ENCODE measurements at places on chromosomes 2 and 18. TPM values are rescaled to one million over a fixed set of nuclear protein-coding genes. Genes with fewer than 3 reads are reported as not detected.

GRCh38 chr2:12089001-12089400 lies 342.6 kb downstream of the LPIN1 start:
- H3K27me3 ChIP-seq = no peaks in the 10 kb centered on the region
- no peak for DNase-seq
- H3K4me1 ChIP-seq = no peaks in the 10 kb centered on the region
- H3K36me3 ChIP-seq = no peaks in the 10 kb centered on the region

DNA sequence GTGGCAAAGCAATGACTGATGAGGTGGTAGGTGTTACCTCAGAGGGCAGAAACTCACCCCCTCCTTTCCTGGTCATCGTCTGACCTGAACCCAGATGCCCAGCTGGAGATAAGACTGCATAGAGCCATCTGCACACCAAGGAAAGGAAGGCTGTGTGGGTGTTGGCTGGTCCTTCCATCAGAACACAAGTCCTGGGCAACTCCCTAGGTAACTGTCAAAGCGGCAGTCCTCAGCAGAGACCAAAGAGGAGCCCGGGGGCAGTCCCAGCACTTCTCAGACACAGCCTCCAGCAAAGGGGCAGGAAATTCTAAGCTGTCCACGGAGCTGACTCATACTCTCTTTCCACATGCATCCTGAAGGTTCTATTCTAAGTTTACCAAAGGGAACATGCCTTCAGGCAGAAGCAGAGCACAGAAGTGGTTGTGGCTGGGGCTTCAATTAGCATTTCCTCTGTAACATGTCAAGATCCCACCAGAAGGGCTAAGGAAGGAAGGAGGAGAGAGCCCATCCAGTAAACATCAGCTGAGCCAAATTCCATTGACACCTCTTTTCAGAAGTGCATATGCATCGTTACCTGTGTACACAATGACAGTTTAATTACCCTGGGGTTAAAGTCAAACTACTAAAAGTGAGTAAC lies 54.7 kb downstream of the SPRED2 start:
- H3K36me3 ChIP-seq = no peaks in the 10 kb centered on the region
- no peaks in the 10 kb centered on the region for H3K27me3 ChIP-seq
- no peak overlapping the region for H3K4me3 ChIP-seq
- peaks cover 47% of the 10 kb centered on the region for H3K4me1 ChIP-seq
- H3K27ac ChIP-seq = no peak overlapping the region

- H3K27ac ChIP-seq = no peak overlapping the region
- no peaks in the 10 kb centered on the region for H3K27me3 ChIP-seq
- peaks cover 35% of the 10 kb centered on the region for H3K36me3 ChIP-seq
- H3K4me1 ChIP-seq = no peaks in the 10 kb centered on the region
Measured at GRCh38 chr2:26193578-26194231, 20.8 kb downstream of the GAREM2 start.

CCDC121 gene
- 1.3 TPM for total RNA-seq

KCNG2 gene
- total RNA-seq = not detected

TTN gene
- 94.6 TPM for total RNA-seq

Data from body of pancreas (tissue), 4 donors.